Hematopoietic multipotent progenitor cell treated with erythropoietin and hydrocortisone succinate and interleukin-3 and kit ligand, for 8 days (in vitro differentiated cells): ENCODE measurements at places on chromosomes 16 and 17.
A peak's percentile ranks its signal among the peaks of the same experiment; 100 is the strongest.

DNA sequence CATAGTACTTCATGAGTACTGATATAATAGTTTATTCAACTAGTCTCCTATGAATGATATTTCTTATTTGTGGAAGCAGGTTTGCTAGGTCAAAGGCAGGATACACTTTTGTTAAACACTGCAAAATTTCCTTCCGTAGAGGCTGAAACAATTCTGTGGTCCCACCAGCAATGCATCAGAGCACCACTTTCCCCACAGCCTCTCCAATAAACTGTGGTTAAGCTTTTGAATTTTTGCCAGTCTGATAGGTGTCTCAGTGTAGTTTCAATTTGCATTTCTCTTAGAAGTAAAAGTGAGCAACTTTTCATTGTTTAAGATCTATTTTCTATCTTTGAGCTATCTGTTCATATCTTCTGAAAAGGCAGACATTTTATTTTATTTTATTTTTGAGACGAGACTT, 36.4 kb upstream of the CORO6 start:
- DNase-seq = no peak

DNA sequence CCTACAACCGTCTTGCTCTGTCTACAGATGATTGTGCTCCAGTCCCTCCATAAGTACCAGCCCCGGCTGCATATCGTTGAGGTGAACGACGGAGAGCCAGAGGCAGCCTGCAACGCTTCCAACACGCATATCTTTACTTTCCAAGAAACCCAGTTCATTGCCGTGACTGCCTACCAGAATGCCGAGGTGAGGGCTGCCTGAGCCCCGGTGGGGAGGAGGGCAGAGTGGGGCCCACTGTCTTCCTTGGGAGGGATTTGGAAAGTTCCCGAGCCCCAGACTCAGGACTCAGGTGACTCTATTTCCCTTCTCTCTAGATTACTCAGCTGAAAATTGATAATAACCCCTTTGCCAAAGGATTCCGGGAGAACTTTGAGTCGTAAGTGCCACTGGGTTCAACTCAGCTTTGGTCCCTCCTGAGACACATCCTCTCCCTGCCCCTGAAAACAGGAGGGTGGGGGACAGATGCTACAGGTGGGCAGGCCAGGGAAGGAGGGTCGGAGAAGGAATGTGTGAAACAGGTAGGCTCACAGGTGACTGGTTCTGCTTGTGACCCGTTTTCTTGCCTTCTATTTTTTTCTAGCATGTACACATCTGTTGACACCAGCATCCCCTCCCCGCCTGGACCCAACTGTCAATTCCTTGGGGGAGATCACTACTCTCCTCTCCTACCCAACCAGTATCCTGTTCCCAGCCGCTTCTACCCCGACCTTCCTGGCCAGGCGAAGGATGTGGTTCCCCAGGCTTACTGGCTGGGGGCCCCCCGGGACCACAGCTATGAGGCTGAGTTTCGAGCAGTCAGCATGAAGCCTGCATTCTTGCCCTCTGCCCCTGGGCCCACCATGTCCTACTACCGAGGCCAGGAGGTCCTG, 11.4 kb downstream of the TBX21 start:
- DNase-seq = no peak

DNA sequence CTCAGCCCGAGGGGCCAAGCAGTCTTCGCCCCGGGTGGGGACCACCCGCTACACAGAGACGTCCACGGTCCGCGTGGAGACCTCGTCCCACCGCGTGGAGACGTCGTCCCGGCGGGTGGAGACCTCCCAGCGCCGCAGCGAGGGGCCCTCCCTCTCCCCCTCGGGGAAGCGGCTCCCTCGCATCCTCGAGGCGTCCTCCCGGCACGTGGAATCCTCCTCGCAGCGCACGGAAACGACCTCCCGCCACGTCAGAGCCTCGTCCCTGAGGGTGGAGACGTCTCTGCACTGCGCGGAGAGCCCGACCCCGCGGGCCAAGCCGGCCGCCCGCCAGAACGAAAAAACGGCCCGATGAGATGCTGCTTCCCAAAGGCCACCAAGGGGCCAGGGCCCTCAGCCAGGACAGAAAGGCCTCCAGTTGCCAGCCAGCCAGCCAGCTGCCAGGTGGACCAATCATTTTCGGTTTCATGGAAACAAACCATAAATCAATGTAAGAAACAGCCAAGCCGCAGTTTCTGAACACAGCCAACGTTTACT, 424 bp downstream of the C17orf100 start:
- no peak for DNase-seq

GRCh38 chr17:76716146-76716838, 5.5 kb upstream of the MXRA7 start:
- DNase-seq = peak; percentile 92

DNA sequence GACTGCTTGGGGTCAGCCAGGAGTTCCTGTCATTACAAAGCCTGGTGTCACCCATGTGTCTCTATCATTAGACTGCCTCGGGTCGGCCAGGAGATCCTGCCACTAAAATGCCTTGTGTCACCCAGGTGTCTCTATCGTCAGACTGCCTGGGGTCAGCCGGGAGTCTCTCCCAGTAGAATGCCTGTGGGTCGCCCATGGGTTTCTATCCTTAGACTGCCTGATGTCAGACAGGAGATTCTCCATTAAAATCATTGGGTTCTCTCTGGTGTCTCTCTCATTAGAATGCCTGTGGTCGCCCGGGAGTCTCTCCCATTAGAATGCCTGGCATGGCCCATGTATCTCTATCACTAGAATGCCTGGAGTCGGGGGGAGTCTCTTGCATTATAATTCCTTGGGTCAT, 2231.0 kb downstream of the TP53TG3F start:
- no peak for DNase-seq

DNA sequence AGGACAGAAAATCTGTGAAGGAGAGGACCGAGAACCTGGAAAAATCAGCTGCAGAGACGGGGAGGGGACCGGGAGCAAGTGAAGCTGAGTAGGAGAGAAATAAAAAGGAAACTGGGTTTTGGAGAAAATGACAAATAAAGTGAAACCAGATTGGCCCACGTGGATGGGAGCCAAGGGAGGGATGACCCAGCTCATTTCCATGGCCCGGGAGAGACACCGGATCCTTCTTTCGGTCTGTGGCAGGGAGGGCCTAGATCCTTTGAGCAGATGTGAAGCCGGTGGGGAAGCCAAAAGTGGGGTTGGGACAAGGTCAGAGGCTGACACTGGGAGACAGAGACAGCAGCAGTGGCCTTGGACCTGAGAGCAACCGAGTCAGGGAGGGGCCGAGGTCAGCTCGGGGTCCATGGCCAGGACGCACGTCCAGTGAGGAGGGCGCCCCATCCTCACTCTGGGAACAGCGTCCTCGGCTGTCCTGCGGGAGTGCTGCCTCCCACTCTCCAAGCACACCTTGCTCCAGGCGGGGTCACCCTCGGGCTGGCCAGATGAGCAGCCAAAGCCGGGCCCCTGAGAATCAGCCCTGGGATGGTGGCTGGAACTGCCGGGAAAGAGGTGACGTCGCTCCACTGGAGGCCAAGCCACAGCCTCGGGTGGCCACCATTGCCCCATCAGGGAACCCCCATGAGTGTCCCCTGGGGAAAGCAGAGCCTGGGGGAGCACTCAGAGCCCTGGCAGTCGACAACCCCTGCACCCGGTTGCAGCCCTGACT, 50.8 kb upstream of the CDR2 start:
- no peak for DNase-seq

DNA sequence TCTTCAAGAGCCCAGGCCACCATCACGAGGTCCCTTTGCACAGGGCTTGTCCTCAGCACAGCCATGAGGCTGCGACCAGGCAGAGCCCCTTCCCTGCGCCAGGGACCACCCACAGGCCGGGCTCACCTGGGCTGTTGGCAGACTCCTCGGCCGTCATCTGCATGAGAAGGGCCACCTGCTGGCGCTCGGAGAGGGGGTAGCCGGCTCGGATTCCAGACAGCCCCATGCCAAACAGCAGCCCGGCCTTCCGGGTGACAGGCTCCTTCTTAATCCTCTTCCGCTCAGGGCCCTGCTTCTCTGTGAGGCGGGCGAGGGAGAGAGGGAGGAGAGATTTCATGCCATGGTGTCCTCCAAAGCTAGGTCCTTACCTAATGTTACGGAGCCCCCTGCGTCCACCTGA, 73.4 kb downstream of the ZNF778 start:
- DNase-seq = no peak

GRCh38 chr16:50967827-50968612, 183.1 kb downstream of the SALL1 start:
- DNase-seq = no peak

DNA sequence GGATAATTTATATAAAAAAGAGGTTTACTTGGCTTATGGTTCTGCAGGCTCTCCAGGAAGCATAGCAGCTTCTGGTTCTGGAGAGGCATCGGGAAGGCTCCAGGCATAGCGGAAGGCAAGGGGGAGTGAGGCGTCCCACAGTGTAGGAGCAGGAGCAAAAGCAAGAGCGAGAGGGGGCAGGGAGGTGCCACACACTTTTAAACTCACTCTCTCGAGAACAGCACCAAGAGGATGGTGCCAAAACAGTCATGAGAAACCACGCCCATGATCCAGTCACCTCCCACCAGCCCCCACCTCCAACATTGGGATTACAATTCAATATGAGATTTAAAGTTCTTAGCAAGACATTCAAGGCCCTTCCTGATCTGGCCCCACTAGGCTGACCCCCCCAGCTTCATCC, 50.0 kb upstream of the LGALS9 start:
- DNase-seq = no peak

DNA sequence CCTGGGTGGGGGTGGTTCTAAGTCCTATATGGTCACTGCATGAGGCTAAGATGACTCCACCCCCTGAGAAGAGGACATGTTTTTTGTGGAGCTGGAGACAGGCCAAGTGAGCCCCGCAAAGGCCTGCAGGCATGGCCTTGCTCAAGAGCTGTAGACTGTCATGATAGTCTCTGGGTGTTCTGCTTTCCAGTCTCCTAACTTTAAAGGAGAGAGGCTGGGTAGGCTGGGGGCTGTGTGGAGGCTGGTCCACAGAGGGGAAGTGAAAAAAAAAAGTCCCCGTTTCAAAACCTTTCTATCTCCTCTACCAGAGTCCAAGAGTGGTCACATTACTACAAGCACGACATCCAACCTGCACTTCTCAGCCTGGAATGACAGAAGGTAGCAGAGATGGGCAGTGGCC, 27.1 kb downstream of the CDRT4 start:
- DNase-seq = no peak

DNA sequence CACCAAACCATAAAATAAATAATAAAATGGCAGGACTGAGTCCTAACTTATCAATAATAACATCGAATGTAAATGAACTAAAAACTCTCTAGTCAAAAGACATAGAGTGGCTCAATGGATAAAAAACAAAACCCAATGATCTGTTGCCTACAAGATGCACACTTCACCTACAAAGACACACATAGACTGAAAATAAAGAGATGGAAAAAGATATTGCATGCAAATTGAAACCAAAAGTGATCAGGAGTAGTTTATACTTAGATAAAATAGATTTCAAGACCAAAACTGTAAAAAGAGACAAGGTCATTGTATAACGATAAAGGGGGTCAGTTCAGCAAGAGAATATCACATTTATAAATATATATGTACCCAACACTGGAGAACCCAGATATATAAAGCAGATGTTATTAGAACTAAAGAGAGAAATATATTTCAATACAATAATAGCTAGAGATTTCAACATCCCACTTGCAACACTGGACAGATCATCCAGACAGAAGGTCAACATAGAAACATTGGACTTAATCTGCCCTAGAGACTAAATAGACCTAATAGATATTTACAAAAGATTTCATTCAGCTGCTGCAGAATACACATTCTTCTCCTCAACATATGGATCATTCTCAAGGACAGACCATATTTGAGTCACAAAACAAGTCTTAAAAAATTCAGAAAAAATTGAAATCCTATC, 29.8 kb downstream of the SLC47A2 start:
- no peak for DNase-seq

DNA sequence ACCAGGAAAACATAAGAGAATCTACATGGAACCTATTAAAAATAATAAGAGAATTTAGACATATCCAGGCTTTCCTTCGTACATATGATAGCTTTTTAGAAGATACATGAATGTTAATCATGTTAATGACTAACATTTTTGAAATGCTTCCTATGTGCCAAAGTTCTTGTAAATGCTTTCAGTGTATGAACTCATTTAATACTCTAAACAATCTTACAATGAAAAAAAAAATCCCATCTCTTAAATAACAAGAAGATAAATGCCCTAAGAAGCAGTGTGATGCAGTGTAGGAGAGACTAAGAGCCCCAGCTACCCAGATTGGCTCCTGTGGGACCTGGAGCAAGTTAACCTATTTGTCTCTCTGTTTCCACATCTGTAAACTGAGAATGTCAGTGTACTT, 220.4 kb upstream of the MYOCD start:
- no peak for DNase-seq

DNA sequence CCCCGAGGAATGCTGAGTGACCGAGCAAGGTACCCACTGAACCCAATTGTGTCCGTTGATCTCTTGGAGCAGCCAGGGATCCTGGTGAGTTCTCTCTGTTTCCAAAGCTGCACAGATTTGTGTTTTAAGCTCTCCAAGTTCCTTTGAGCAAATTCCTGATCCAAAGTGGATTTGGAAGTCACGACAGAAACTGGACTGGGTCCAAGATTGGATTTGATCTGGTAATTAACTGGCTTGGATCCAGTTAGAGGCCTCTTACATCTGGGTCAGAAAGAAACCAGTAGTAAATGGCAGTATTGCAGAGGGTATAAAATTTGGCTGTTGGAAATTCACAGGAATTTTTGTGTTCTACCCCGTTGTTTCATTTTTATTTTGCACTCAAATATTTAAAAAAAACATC, 119.5 kb downstream of the PMP22 start:
- DNase-seq = no peak

DNA sequence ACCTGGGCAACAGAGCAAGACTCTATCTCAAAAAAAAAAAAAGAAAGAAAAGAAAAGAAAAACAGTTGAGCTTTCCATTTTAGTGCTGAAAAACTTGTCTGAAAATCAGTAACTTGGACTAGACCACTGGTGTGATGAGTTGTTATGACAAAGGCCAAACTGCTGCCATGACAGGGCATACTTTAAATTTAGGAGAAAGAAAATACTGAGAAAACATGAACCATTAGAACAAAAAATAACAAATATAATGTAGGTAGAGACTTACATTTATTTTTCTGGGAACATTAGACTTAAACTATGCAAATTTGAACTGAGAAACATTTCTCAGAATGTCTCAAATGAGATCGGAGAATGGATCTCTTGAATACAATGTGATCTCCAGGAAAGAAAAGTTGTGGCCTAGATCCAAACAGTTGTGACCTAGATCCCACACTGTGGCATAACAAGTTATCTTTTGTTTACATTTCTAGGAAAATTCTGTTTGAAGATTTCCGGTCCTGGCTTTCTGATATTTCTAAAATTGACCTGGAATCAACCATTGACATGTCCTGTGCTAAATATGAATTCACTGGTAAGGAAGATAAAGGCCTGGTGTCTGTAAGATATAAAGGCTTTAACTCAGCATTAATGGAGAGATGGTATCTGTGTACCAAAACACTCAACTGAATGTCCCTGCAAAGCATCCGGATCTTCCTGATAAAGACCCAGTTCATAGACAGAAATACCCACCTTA, 10.9 kb downstream of the OGFOD1 start:
- DNase-seq = peak; percentile 90

GRCh38 chr16:77308163-77308561, 109.0 kb downstream of the SYCE1L start:
- DNase-seq = no peak

DNA sequence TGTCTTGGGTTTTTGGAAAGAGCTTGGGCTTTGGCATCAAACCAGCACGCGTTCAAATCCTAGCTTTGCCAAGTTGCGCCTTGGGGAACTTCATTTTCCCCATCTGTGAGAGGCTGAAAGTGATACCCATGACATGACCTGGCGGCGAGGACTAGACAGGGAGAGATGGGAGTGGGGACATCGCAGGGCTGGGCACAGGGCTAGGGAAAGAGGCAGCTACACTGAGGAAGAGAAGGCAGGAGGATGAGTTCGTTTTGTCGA, 202.9 kb downstream of the IRF8 start:
- DNase-seq = no peak
